HT-29 (cell line): ENCODE measurements at places on chromosomes 4 and X. TPM values are rescaled to one million over a fixed set of nuclear protein-coding genes. Genes with fewer than 3 reads are reported as not detected.

GRCh38 chrX:12065251-12065650, 73.0 kb upstream of the FRMPD4 start:
- DNase-seq = peak; percentile 30

DNA sequence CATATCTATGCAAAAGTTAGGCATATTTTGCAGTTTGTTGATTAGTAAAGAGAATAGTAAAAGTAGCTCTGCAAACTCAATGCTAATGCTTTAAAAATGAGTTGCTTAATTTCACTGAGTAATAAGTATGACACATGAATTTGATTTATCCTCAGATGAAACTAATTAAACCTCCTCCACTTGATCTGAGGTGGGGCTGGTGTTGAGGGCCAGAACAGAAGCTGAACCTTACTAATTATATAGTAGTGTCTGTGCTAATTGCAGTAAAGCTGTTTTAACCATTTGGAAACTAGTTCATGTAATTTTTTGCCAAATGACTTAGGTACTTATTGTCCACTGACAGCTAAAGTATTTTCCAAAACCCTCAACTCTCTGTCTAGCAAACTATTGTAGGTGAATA, 7.7 kb upstream of the PGAM4 start:
- no peak for DNase-seq

SSX2 gene
- not detected in 2 replicates for total RNA-seq

GRCh38 chr4:117831060-117831683, 203.1 kb upstream of the NDST3 start:
- DNase-seq = no peak

GRCh38 chr4:119046263-119046662, 89.4 kb upstream of the MYOZ2 start:
- no peak for DNase-seq

DNA sequence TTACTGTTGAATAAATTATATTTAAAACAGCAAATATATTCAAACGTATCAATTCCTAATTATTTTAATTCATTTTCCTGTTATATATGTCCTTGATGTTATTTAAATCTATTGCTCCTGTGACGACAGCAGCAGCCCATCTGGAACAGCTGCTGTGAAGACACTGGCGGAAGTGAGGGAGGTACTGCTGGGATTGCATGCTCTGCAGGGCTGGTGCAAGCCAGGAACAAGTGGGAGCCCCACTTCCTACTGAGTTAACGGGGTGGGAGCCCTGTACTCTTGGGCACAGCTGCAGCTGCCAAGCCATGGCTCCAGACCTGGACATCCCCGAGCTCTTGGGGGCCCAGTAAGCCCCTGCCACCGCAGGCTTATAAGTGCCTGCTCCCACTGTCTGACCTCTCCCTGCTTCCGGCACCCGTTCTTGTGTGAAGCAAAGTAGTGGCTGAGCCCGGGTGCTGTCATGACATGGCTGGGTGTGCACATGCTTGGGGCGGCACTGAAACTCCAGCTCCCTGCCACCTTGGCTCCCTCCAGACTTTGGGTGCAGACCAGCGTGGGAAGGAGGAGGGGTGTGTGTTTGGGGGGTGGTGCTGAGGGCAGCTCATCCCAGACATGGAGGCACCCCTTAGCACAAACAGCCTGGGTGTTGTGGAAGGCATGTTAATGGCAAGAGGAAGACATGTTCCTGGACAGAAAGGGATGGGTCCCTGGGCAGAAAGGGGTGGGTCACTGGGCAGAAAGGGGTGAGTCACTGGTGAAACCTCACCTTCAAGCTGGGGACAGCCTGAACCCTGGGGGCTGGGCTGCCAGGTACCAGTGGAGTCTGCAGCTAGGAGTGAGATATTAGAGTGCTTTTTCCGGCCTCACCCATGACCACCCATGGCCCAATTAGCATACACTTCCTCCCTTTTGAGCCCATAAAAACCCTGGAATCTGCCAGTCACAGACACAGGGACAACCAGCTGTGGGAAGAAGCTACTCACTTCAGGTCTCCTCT, 1981.3 kb upstream of the IGFBP7 start:
- no peak for DNase-seq

- DNase-seq = peak; percentile 20
Observed at GRCh38 chrX:82945332-82945731, 562.8 kb upstream of the POU3F4 start.

- no peak for DNase-seq
Observed at GRCh38 chrX:9690046-9690445, 75.6 kb downstream of the GPR143 start.

MAP9 gene
- not detected in 2 replicates for total RNA-seq

- no peak for DNase-seq
Observed at GRCh38 chr4:7421356-7422150, 13.2 kb downstream of the PSAPL1 start.

SMIM31 gene
- total RNA-seq = 0.05 and 0.25 TPM in 2 replicates

DNA sequence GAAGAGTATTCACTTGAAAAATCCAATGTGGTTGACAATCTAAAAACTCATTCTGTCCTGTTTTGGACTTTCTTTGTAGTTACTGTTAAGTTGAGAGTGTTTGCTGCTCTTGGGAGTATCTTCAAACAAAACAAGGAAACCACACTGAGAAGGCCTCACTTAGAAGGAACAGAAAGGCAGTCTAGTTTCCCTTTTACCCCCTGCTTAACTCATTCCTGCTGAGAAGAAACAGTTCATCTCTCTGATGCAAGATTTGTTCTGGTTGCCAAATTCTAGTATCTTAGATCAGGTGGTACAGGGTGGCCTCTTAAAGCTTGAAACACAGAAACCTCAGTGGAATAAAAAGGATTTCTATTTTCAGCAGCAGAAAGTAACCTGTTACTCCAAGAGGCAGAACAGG, 41.4 kb downstream of the GUCY2F start:
- no peak for DNase-seq

- no peak for DNase-seq
Observed at GRCh38 chr4:68984947-68985346, 33.3 kb upstream of the UGT2A3 start.

DNA sequence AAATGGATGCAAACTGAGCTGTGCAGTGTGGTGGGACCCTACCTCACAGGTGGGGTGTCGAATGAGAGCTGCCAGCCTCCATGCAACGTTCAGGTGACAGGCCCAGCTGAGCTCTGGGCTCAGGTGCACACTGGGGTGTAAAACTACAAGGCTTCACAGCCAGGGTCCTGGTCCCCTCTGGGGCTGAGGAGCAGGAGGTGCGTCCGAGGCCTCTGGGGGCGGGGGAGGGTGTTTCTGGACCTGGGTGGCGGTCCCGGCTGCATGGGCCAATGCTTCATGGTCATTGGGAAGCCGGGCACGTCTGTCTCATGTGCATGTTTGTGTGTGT, 26.5 kb upstream of the SORCS2 start:
- no peak for DNase-seq

SOD3 gene
- total RNA-seq = 2.0 and 3.3 TPM in 2 replicates

GRCh38 chr4:7783541-7783940, 156.1 kb downstream of the AFAP1 start:
- no peak for DNase-seq

PTCHD1 gene
- not detected in 2 replicates for total RNA-seq

ADH7 gene
- total RNA-seq = not detected in 2 replicates

CAPN6 gene
- total RNA-seq = not detected in 2 replicates
